ENCODE measurements at places on chromosomes 13 and 19.
A peak's percentile ranks its signal among the peaks of the same experiment; 100 is the strongest.

- DNase-seq = peak; percentile 83
Measured at GRCh38 chr19:5686647-5687359, 3.3 kb upstream of the RPL36 start.

DNA sequence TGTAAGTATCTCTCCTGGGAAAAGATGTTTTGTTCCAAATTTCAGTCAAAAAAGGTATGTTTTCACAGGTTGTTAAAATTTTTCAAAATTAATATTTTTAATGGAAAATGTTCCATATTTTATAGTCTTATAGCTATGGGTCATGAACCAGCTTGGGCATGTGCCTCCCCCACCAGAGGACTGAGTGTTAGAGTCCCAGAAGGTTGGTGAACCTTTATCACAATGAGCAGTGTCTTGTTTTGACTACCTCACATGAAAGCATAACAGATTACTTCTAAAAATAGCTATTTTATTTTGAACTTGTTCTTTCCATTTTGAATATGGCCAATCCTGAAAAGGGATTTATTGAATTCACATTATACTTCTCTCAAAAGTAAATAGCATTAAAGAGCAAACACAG is 112.5 kb upstream of the TSC22D1 start:
- no peak for DNase-seq

DNA sequence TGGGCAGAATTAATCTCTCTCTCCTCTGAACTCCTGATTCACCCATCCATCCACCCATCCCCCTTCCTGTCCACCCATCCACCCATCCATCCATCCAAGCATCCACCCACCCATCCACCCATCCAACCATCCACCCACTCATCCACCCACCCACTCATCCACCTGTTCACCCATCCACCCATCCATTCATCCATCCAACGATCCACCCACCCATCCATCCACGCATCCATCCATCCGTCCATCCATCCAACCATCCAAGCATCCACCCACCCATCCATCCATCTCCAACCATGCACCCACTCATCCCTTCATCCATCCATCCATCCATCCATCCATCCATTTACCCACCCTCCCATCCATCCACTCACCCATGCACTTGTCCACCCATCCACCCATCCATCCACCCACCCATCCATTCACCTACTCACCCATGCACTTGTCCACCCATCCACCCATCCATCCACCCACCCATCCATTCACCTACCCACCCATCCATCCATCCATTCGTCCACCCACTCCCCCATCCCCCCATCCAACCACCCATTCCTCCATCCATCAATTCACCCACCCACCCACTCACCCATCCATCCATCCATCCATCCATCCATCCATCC is 18.7 kb downstream of the MEX3D start:
- DNase-seq = no peak

- DNase-seq = peak; percentile 7
Measured at GRCh38 chr19:4456843-4457653, 546 bp downstream of the UBXN6 start.

DNA sequence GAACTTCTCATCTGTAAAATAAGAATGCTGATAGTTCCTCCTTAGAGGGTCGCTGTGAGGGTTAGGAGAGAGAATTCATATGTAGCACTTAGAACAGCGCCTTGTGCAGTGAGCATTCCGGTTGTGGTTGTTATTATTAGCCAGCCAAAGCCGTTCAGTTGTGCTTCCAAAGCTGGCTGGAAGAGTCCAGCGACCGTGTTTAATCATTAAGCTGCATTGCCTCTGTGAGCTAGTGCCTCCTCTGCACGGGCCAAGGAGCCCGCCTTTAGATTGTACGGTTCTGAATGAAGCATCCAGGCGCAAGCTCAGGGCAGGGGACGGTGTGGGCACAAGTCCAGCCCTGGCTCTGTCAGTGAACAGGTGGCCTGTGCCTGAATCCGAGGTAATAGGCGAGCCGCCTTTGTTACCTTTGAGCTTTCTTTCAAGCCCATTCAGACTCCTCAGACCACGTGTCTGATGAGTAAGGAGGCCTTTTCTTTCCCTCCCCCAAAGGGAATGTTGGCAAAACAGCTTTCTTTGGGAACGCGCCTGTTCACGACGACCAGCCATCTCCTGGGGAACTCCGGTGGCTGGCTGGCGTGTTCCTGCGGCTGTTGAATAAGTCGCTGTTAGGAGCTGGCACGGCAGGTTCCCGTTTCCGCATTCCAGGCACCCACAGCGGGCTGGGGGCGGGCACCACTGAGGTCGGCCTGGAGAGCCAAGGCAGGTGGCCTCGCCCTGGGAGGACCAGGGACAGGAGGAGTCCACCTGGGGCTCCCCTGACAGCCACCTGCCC is 25.1 kb downstream of the SIPA1L3 start:
- DNase-seq = no peak

DNA sequence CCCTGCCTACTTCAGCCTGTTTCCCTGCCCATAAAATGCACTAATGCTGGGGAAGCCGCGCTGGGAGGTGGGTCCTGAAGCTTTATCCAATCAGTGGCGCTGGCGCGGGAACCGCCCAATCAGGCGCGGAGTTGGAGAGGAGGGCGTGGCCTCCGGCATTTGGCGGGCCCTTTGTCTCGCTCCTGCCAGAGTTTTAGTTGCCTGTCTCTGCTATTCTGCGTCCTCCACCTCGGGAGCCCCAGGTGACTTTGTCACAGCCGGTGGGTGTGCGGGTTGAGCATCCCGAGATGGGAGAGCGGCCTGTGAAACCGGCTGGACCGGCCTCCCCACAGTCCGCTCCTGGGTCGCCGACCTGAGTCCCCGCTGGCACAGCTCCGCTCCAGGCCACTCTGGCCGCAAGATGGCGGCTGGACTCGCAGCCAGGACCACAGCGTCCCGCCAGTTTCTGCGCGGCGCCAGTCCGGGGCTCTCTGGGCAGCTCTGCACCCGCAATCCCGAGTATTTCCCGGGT is 30.7 kb upstream of the ZNF429 start:
- peak; percentile 23 for DNase-seq

DNA sequence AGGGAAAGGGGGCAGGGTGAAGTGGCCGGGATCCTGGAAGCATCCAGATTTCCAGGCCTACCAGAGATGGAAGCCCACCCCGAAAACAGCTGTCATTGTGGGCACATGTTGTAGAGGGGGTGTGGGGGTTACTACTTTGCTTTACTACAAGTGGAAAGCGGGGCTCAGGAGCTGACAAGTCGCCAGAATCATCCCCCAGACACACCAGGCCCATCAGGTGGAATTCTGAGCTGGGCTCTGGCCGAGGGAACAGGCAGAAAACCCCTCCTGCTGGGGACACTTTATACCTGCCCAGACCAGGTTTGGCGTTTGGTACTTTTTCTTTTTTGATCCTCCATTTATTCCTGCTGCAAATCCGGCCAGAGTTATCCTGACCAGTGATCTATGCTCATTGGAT is 3.8 kb downstream of the CDX2 start:
- no peak for DNase-seq

DNA sequence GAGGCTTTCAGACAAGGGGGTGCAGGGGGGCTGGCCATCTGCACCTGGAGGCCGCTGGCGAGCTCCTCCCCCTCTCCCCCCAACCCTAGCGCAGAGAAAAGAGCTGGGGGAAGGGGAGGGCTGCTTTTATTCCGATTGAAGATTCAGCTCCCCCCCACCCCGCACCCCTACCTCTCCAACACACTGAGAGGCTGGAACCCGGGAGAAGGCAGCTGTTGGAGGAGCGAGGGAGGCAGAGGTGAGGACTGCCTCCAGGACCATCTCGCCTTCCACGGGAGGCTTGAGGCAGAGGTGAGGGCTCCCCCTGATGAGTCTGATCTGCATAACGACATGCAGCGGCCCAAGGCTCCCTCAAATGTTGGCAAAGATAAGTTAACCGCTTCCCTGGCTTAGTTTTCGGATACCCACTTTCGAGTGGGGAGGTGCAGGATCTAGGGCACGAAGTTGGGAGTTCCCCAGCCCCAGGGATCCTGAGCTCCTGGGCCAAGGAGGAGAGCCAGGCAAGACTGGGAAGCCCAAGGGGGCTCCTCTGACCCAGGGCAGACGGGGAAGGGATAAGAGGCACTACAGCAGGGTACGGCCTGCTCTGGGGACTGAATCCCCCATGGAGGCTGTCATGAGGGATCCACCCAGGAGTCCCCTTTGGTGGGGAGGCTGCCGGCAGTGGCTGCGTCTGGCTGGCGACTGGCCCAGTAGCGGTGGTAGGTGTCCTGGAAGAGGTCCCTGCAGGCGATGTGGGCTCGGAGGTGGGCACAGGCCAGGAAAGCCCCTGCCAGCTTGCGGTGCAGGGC is 1.2 kb upstream of the NUMBL start:
- DNase-seq = no peak

GRCh38 chr19:6971366-6971765 is 49.9 kb downstream of the MBD3L2B start:
- DNase-seq = no peak

DNA sequence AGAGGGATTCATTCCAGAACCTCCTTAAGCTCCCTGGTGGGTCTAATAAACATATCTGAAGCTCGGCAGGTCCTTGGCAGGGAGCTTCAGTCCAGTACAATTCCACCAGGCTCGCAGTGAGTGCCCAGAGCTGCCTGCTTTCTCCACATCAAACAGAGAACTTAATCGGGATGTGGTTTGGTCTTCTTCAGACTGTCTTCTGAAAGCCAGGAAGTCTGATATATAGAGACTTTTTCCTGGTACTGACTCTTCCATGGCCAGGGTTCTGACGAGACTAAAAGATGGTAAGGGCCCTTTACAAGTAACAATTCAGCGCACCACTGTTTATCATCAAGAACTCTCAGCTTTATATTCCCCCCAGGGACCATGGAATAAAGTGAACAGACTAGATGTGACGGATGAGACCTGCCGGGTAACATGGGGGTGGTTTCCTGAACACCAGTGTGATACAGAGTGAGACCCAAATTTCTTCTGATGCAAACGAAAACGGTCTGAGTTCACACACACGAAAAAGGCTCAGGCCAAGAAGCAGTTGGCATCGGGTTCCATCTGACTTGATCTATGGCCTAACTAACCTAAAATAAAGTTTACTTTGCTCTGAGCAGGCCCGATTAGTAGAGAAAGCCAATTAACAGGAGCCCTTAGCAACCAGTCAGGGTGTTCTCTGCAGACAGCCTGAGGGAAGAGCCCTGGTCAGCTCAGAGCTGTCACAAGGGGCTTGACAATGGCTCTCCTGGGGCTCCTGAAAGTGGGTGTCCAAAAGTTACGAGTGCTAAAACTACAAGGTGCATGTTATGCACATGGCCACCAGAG is 29.0 kb downstream of the RANBP3 start:
- DNase-seq = peak; percentile 27

GRCh38 chr19:3319643-3320353 is 46.6 kb upstream of the NFIC start:
- DNase-seq = no peak

DNA sequence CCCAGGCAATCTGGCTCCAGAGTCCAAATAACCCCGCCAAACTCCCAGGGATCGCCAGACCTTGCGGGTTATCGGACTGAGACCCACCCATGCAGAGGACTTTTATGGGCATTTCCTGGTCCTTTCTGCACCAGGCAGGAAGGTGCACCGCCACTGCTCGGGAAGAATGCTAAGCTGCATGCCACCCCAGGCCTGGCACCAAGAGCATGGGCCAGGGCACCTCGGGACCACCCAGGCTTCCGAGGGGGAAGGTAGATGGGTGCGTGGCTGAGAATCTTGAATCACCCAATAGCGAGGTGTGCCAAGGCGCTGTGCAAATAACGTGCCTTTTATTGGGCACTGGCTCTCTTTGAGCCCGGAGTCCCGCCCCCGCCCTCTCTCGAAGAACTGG is 422 bp upstream of the ZNF575 start:
- no peak for DNase-seq

- DNase-seq = no peak
Measured at GRCh38 chr13:109781384-109782065, 4.9 kb downstream of the IRS2 start.

GRCh38 chr13:94660695-94661326 is 51.5 kb downstream of the SOX21 start:
- no peak for DNase-seq

DNA sequence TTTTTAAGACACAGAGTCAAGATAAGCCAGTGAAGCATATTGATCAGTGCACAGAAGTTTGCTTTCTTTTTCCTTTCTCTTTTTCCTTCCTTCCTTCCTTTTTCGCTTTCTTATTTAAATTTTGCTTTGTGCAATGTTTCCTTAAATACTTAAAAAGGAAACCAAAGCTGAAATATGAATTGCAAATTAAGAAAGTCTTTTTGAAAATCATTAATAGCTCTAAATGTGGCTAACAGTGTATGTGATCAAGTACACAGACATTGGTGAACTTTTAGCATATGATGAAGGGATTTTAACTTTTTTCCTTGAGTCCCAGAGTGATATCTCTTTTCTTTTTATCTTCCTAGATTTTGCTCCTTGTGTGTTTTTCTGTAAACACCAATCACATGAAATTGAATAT is 1356.9 kb upstream of the PRR20A start:
- DNase-seq = no peak

- peak; percentile 33 for DNase-seq
Measured at GRCh38 chr19:1837625-1838105, 10.6 kb downstream of the REXO1 start.

DNA sequence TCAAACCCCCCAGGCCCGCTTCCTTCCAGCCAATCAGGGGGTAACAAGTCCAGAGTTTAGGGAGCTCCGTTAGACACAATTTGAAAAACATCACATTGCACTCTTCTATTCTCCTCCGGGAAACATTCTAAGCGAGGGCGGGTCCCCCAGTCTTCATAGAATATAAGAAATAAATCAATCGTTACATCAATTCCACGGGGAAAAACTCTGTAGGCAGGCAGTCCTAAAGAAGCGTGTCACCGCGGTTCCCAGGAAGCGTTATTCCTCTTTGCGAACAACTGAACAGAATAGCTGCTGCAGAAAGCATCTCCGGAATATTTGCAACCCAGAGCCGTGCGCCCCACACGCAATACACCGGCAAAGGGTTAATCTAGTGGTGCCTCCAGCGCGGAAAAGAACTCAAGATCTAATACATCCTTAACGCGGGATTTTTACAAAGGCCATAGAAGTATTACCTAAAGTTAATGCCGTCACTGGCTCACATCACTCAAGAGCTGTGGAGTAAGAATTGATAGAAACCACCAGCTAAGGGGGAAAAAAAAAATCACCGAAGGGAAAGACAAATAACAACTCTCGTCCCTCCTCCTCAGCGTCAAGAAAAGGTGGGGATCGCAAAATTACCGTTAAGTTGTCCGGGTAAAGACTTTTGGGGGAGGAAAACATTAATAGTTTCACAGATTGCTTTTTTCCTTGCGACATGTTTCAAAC is 65.1 kb downstream of the KCNRG start:
- DNase-seq = peak; percentile 63

DNA sequence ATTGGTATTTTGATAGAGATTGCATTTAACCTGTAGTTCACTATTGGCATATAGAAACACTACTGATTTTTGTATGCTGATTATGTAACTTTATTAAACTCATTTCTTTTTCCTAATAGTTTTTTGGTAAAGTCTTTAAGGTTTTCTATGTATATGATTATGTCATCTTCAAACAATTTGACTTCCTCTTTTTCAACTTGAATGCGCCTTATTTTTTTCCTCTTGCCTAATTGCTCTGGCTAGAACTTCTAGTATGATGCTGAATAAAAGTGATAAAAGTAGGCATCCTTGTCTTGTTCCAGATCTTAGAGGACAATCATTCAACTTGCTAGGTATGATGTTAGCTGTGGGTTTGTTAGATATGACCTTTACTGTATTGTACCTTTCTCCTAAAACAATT is 1034.9 kb downstream of the PCDH9 start:
- DNase-seq = no peak

GRCh38 chr19:35925501-35925900 is 10.7 kb upstream of the LRFN3 start:
- no peak for DNase-seq

GRCh38 chr19:8610041-8610935 is at the start of gene ADAMTS10:
Gene ADAMTS10 (minus strand): TSS chr19:8610715. CDS start chr19:8605710, 5,005 bp downstream.
- DNase-seq = peak; percentile 48

All from central memory CD4-positive, alpha-beta T cell (primary cell).